Cerebellum (tissue), 4 donors: ENCODE measurements at places on chromosomes 12 and 14.

DNA sequence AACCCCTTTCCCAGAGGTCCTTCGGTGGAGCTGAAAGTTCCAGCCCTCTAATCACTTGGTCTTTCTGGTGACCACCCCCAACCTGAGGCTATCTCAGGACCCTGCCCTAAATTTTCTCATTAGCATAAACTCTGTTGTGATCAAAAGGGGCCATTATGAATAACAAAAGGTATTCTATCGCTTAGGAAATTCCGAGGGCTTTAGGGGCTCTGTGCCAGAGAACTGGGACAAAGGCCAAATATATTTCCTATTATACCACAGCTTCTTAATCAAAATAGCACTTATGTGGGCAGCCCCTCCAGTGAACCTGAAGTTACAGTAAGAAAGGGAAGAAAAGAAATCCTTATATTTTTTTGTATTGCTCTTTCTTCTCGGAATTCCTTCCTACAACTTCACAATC, 125.3 kb upstream of the NPAS3 start:
- no peak for DNase-seq

- DNase-seq: no peak
Observed at GRCh38 chr12:62426089-62426488, 40.5 kb upstream of the MON2 start.

- no peak for DNase-seq
Observed at GRCh38 chr14:90624227-90624626, 192.0 kb downstream of the TTC7B start.

- no peak for DNase-seq
Observed at GRCh38 chr12:120367924-120368788, 808 bp downstream of the MSI1 start.

DNA sequence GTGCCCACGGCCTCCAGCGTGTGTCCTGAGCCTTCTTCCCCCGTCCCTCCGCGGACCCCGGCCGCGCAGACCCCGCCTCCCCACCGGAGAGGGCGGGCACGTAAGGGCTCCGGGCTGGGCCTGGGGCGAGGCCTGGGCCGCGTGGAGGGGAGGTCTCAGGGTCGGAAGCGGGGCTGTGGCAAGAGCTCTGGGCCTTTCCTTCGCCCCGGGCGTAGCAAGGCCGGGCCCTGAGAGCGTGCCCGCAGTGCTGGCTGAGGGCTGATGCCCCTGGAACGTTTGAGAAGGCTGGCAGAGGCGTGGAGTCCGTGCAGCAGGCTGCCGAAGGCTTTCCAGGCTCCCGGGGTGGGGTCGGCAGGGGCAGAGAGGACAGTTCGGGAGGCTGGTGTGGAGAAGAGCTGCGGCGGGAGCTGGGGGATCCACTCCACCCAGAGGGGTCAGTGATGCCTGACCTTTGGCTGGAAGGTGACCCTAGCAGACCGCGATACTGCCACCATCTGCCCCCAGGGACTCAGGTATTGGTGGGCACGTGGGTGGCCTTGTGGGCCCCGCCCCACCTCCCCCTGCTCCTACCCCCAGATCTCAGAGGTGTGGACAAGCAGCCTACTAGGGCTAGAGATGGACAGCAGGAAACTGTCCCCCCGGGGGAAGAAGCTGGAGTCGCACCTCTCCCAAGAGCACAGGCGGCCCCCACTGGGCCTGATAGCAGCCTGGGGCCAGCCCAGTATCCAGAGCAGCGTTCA, 558 bp downstream of the TEX22 start:
- peak; percentile 20 for DNase-seq

GRCh38 chr14:79369359-79370332, 841.7 kb downstream of the DIO2 start:
- DNase-seq: no peak

GRCh38 chr14:100282766-100283419, 23.4 kb downstream of the SLC25A29 start:
- no peak for DNase-seq

DNA sequence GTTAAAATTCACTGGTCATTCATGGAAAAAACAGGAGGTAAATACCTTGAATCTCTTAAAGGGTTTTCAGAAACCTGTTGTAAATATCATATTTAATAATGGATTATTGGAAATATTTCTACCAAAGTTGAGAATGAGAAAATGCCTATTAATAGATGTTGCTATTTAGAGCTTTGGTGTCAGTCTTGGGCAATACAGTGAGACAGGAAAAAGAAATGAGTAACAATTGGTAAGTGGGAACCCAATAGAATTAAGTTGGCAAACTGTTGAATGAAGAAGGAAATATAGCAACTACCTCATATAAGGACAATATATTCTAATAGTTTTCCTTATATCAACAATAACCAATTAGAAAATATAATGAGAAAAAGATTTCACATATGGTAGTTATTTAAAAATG, 78.0 kb downstream of the ATF7IP start:
- DNase-seq: no peak

- DNase-seq: no peak
Observed at GRCh38 chr12:34108405-34108803, 86.1 kb downstream of the ALG10 start.

DNA sequence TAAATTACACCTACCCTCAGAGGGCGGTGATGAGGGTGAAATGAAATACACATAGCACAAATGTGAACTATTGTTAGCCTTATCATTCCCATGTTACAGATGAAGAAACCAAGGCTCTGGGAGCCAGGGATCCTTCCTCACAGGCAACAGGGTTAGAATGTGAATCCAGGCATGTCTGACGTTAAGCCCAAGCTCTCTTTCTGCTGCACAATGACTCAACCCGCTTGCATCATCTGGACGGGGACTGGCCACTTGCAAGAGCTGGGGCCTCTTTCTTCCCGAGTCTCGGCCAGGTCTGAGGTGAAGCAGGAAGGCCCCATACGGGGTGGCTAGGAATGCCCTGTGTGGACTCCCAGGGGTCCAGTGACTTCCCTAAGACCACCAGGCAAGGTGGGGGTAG, 105.2 kb downstream of the RBM19 start:
- DNase-seq: no peak

DNA sequence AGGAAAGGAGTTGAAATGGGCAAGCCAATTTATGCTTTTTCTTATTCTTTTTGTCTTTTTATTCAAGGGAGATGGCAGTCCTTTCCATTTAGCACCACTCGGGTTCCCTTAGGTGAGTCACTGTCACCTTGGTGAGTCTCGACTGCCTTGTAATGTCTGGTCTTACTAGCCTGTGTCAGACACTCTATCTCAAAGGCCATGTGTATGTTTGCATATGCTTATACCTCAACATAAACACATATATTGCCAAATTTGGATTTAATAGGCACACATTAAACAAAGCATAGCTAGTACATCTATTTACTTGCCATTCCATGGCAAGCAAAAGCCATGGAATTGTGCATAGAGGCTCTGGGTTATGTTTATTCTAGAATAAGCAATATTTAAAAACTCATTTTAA, 624.9 kb upstream of the FOXG1 start:
- no peak for DNase-seq

DNA sequence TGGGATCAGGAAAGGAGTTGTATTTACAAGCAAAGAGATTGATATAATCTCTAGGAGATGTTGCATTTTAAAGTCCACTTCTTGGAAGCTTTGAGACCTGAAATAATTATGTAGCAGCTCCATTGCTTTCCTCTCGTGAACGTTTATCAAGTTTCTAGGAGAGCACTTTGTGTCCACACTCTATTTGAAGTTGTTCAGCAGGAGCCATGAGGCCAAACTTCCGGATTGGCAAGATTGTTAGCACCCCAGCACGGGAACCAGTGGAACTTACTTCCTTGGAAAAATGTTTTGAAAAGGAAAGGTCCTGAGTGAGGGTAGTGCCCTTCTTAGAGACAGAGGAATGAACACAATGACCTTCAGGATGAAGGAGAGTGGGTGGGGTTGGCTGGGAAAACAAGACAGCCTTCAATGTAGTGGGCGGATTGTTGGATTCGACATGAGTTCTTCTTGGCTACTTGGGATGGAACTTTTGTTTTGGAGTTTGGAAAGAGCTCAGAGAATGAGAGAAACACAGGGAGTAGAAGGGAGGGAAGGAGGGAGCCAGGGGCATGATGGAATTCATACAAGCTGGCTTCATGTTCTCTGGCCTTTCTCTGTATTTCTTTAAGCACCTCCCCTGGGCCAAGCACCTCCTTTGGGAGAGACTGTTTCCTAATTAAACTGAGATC, 23.8 kb upstream of the CISTR start:
- DNase-seq: no peak

DNA sequence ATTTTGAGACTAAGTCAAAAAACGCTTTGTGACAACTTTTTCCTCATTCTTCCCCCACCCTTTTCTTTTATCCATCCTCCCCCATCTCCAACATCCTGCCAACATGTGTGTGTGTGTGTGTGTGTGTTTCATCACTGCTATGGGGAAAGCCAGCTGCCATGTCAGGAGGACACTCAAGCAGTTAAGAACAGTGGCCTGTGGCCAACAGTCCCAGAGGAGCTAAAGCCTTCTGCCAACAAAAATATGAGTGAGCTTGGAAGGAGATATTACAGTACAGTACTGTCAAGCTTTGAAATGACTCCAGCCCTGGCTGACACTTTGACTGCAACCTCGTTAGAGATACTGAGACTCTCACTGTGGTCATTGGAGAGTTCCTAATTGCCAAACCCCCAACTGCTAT, 5.0 kb upstream of the CSRP2 start:
- DNase-seq: no peak

- DNase-seq: no peak
Observed at GRCh38 chr14:25406818-25407217, 356.9 kb upstream of the STXBP6 start.

- no peak for DNase-seq
Observed at GRCh38 chr14:68658029-68658509, 134.8 kb downstream of the ZFP36L1 start.

DNA sequence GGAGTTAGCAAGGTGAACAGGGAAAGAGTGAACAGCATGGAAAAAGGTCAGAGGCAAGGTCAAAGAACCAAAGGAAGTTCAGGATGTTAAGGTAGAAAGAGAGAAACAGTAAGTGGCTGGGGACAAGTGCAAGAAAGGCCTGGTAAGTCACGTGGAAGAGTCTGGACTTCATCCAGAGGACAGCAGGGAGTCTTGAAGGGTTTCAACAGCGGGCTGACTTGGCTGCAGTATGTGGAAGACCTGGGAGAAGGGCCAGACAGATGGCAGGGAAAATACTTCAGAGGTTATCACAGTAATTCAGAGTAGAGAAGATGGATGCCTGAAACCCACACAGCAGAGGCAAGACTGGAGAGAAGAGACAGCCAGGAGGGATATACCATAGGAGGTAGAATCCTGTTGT, 34.0 kb downstream of the CIT start:
- peak; percentile 53 for DNase-seq

DNA sequence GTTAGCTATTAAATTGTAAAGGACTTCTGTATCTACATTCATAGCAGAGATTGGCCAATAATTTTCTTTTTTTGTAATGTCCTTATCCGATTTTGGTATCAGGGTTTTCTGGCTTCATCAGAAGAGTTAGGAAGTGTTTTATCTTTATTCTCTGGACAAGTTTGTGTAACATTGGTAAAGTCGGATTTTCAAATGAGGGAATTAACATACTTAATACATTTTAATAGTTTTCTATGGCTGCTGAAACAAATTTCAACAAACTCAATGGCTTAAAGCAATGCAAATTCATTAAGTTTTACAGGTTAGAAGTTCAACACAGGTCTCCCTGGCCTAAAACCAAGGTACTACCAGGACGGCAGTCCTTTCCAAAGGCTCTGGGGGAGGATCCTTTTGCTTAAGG, 13.2 kb upstream of the SLC8A3 start:
- DNase-seq: no peak

DNA sequence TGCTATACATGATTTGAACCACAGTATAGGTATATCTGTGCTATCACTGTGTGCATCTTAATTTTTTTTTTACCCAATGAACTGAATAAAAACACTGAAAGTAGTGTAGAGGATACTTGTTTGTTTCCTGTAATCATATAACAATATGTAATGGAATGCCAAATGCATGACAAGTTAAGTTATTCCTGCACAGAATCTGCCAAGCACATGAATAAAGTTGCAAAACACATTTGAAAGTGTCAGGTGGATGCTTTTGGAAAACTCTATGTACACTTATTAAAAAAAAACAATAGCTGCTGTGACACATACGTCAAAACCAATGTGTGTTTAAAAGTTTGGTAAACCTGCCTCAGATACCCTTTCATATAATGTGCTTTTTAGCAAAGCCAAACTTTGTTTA, 1638.1 kb upstream of the SEL1L start:
- no peak for DNase-seq

DNA sequence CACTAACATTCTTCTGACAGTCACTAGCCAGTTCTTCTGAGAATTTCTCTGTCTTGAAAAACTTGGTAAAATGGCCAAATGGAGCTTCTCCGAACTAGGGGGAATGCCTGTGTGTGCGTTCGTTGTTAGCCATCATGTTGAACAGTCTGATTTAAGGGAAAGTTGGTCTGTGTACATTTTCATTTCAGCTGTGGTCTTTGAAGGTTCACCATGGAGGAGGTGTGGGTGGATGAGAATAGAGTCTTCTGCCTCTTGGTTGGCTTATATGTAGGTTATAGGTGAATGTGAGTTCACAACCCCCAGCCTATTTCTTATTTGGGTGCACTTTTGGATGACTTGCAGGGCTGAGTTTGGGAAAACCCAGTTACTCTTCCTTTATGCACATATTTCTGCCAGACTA, 12.9 kb downstream of the ETV6 start:
- DNase-seq: no peak

GRCh38 chr14:45201905-45202304, 51.1 kb downstream of the MIS18BP1 start:
- no peak for DNase-seq

- DNase-seq: no peak
Observed at GRCh38 chr12:2335916-2336315, 283.1 kb downstream of the CACNA1C start.
